ENCODE measurements at places on chromosomes 13 and 19.

DNA sequence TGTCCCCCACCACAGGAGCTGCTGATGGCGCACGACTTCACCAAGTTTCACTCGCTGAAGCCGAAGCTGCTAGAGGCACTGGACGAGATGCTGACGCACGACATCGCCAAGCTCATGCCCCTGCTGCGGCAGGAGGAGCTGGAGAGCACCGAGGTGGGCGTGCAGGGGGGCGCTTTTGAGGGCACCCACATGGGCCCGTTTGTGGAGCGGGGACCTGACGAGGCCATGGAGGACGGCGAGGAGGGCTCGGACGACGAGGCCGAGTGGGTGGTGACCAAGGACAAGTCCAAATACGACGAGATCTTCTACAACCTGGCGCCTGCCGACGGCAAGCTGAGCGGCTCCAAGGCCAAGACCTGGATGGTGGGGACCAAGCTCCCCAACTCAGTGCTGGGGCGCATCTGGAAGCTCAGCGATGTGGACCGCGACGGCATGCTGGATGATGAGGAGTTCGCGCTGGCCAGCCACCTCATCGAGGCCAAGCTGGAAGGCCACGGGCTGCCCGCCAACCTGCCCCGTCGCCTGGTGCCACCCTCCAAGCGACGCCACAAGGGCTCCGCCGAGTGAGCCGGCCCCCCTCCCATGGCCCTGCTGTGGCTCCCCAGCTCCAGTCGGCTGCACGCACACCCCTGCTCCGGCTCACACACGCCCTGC lies 4.4 kb upstream of the NOP53 start:
- DNase-seq = no peak

DNA sequence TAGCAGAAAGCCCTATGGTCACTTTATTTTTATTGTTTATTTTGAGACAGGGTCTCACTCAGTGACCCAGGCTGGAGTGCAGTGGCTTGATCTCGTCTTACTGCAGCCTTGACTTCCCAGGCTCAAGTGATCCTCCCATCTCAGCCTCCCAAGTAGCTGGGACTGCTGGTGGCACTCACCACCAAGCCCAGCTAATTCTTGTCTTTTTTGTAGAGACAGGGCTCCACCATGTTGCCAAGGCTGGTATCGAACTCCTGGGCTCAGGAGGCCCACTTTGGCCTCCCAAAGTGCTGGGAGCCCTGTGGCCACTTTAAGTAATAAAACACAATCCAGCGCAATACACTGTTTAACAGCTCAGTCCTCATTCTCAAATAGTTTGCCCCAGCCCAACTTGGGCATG lies 69.3 kb downstream of the NUFIP1 start:
- DNase-seq = no peak

GRCh38 chr19:7924241-7924640 lies 1.7 kb downstream of the CTXN1 start:
- DNase-seq = no peak

GRCh38 chr13:113861433-113862030 lies 2.3 kb downstream of the GAS6 start:
- no peak for DNase-seq

GRCh38 chr13:107124730-107125129 lies 556.8 kb upstream of the ARGLU1 start:
- DNase-seq = no peak

DNA sequence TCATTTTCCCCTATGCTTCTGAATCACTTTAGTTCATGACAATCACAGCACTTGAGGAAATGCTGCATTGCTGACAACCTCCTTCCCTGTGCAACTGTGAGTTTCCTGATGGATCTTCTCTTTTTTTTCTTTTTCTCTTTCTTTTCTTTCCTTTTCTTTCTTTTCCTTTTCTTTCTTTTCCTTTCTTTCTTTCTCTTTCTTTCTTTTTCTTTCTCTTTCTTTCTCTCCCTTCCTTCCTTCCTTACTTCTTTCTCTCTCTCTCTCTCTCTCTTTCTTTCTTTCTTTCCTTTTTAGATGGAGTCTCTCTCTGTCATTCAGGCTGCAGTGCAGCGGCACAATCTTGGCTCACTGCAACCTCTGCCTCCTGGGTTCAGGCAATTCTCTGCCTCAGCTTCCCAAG lies 247.9 kb upstream of the HTR2A start:
- DNase-seq = no peak

DNA sequence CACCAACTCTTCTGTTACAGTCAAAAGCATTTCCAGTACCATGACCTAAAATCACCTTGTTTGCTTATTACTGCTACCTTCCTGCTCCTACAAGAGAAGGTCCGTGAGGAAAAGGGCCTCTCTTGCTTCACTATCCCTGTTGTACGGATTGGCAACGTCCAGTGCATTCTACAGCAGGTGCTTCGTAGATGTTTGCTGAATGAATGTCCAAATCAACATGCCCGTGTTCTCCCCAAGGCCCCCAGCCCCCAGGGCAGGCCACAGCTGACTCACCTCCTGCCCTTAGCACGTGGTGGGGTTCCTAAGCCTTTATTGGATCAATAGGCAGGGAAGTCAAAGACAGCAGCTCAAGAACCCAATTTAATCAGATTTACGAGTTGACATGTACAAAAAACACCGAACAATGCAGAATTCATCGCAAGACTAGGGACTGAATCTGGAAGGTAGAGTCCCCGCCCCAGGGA lies 5.5 kb upstream of the NAPA start:
- DNase-seq = no peak

GRCh38 chr13:29185926-29186325 lies 365.8 kb downstream of the MTUS2 start:
- DNase-seq = no peak

GRCh38 chr13:36858290-36858689 lies 39.3 kb downstream of the RFXAP start:
- DNase-seq = peak; percentile 47

GRCh38 chr19:497491-497868 lies 1.2 kb downstream of the MADCAM1 start:
- DNase-seq = no peak

- DNase-seq = no peak
These were observed 174.0 kb downstream of the DCT start for GRCh38 chr13:94305463-94305862.

DNA sequence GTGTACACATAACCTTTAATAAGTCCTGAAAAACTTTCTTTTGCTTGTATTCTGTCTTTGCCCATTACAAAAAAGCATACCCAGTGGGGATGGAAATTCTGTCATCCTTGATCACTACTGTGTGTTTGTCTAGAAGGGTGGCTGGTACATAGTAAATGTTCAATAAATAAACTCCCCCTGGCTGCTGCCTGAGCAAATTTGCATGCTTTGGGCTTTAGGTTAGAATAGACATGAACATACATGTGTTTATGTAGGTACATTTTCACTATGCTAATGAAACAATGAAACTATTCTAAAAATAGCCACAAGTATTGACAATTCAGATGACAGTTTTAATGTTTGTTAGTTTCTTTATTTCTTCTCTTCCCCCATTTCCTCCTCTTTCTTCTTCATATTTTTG lies 36.1 kb downstream of the TNFSF13B start:
- DNase-seq = no peak

GRCh38 chr19:6491802-6492592 lies 10.1 kb downstream of the TUBB4A start:
- DNase-seq = no peak

DNA sequence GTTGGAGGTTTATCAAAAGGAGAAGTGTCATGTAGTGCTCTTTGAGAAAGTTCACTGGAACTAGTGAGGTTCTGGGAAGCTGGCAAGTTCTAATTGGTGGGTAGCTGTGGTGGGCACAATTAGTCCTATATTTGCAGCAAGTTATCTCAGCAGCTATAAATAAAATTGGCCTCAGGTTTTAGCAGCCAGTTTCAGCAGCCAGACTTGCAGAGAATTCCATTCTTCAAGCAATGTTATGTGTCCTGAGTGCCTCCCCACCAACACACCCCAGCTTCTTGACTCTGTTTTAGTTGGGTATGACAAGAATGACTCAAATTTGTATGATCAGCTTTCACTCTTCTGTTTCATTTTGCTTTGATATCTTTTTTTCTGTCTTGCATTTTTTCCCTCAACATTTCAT lies 4.7 kb downstream of the IFT88 start:
- DNase-seq = no peak

DNA sequence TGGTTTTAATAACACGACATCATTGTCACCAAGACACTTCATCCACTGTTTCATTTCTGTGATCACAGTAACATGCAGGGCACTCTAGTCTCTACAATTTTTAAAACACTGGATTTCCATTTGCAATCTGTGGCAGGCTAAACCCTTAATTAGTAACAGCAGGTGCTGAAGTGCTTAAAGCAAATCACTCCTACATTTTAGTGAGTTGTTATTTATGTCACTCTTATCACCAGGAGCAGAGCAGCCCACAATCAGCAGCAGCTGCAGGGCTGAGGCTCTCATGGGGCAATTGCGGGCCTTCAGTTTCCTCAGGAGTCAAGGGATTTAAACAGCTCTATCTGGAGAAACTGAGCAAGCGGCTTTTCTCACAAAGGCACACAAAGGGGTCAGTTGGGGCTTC lies 1.6 kb downstream of the SOHLH2 start:
- DNase-seq = no peak

- peak; percentile 9 for DNase-seq
These were observed 3.2 kb upstream of the MYCBP2 start for GRCh38 chr13:77329911-77330584.

DNA sequence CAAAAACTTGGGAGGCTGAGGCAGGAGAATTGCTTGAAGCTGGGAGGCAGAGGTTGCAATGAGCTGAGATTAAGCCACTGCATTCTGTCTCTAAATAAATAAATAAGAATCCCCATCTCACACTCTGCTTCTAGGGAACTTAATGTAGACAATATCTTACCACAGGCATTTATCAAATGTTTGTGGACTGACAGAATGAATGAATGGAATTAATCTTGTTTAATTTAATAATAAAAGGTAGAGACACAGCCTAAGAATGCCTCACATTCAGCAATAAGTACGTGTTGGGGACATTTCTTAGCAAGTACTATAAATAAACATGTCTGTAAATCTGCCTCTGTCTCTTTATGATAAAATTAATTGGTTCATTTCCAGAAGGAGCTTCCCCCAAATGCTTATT lies 36.2 kb upstream of the RBM26 start:
- DNase-seq = no peak

DNA sequence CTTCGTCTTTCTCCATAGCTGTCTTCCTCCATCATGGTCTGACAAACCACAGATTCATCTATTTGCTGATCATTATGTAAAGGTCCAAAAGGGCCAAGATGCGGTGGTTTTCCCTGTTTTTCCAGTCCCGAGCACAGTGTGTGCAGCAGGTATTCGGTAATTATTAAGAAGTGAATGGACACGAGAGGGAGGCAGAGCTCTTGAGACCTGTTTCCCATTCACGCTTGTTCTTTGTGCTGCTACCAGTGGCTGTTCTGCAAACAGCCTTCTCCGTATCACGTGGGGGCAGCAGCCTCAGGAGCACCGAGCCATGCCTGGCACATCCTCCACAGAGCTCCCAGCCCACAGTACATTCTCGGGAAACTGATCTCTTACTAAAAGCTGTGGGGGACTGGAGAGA lies 50.3 kb downstream of the CCDC70 start:
- DNase-seq = peak; percentile 61

DNA sequence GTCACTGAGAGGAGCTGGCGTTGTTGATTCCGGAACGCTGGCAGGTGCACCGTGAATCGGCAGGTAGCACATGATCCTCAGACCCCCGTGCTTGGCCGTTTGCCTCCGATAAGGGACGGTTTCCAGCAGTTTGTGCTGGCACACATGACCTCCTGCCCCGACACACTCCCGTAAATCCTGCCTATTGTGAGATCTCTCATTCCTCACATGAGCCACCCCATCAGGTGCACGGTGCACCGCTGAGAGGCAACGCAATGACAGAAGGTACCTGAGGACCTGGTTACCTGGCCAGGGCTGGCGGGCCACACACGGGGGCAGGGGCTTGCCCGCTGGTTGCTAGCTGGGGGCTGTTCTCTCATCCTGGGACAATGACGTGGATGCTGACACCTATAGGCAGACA lies 2.1 kb upstream of the ADPRHL1 start:
- no peak for DNase-seq

DNA sequence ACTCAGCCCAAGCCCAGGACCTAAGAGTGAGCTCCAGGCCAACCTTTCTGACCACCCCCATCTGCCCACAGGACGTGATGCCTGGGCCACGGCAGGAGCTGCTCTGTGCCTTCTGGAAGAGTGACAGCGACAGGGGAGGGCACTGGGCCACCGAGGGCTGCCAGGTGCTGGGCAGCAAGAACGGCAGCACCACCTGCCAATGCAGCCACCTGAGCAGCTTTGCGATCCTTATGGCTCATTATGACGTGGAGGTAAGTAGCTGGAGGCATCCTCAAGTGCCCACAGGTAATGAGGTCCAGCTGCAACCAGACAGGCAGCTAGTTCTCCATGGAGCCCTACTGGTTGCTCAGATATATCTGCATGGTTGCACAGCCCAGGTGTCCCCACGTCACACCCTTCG lies 14.8 kb downstream of the DDX39A start:
- DNase-seq = peak; percentile 61

DNA sequence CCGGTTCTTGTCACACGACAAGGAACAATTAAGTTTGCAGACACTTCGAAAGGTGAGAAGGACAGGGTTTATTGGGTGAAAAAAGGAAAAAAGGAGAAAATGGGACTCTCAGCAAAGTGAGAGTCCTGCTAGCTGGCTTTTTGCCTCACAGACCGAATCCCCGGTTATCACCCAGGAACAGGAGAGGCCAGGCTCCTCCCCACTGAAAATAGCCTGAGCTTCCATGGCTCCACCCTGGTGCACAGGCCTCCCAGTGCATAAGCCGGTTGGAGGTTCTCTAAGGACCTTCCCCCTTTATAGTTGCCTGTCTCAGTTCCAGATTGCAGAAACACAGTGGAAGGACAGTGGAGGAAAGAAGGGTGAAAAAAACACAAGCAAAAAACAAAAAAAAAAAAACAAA lies 571.7 kb downstream of the KCTD12 start:
- DNase-seq = no peak

DNA sequence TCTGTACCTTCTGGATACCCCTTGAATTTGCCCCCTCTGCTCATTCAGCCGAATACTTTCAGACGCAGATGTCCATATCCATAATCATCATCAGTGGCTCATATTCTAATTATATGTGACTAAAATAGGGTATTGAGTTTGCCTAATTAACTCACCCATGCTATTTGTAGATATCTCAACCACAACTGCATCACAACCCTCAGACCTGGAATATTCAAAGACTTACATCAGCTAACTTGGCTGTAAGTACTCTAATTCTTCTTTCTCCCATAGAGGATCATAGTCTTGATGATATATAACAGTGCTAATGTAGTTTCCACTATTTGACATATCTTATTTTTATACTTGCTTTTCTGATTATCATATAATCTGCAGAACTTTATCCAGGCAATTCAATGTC lies 35.8 kb downstream of the RXFP2 start:
- DNase-seq = no peak

DNA sequence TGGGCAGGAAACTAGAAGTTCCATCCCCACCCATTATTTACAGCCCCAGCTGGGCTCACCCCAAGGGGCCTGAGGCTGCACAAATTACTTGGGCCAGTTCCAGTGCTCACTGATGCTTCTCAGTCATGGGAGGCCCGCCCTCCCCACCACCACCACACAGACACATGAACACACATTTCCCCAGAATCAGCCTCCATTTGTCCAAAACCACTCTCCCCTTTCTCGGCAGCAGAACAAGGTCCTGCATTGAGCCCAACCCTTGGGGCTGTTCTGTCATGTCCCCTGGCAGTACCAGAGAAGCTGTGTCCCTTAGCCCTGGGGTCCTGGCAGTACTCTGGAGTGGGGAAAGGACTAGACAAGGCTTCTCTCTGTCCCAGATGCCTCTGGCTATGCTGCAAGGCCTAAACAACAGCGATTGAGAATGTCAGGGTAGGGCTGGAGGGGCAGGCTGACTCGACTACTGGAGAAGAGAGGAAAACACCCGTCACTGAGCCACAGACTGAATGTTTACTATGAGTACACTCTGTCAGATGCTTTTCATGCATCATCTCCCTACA lies 21.8 kb downstream of the SAMD4B start:
- DNase-seq = no peak

All from NCI-H2107 (cell line).